Hypothalamus (tissue), 51 donors: ENCODE measurements at places on chromosomes 16 and 17.

GRCh38 chr16:53882310-53882709, 178.4 kb downstream of the FTO start:
- DNase-seq, result no peak

DNA sequence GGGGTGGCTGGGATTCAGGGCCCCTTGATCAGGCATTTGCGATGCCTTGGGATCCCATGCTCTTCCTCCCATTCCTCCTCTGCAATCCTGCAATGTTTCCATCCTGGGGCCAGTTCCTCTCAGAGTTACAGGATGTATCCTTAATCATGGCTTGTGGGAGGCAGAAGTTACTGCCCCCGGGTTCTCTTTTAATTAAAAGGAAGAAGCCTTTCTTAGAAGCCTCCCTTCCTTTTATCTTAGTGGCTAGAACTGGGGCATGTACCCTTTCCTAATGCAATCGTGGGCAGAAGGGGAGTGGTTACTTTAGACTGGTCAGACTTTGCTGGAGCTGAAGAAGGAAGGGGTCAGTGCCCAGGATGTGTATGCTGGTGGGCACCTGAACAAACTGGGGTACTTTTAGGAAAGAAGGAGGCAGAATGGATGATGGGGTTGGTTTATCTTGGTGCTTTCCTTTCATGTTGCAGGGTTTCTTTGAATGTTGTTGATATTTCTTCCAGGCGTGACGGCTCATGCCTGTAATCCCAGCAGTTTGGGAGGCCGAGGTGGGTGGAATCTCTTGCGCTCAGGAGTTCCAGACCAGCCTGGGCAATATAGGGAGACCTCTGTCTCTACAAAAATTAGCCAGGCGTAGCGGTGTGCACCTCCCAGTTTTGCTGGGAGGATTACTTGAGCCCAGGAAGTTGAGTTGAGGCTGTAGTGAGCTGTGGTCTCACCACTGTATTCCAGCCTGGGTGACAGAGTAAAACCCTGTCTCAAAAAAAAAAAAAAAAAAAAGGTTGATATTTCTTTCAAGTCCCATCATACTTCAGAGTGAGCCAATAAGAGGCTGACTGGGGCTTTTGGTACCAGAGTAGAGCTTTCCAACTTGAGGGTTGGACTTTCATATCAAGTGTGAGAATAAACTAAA, 13.2 kb upstream of the SPN start:
- DNase-seq, result no peak

GRCh38 chr17:41777574-41778188, 8.8 kb downstream of the JUP start:
- peak; percentile 44 for DNase-seq

GRCh38 chr17:29733166-29733565, 110.5 kb upstream of the CORO6 start:
- DNase-seq, result no peak

GRCh38 chr17:16243801-16244567, 27.0 kb downstream of the PIGL start:
- no peak for DNase-seq

DNA sequence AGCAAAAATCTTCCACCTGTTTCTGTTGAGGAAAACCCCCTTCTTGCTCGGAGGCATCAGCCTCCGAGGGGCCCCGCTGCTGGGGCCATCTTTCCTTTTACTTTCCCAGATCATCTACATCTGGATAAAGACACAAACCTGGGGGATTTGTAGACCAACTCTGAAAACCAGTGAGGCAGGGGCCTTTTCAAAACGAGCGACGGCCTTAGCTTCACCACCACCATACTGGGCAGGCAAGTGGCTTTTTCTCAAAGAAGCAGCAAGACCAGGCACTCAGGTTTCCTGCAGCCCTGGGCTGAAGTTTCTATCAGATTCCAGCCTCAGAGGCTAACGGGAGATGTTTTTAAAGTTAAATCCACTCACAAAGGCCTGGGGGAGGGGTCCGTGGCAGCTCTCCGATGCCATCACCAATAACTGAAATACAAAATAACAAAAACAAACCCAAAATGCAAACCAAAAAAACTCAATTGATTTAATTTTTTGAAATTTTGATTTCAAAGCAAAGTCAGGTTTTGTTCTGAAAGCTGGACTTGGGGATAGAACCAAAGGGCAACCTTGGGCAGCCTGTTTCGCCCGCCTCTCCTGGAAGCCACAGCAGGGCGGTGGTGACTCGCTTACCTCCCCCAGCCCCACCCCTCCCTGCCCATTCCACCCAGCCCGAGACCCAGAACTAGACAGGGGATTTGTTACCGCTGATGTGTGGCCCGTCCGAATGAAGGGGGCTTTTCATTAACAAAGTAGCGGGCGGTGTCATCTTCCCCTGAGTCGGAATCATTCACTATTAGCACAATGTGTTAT, 55.8 kb downstream of the SALL1 start:
- DNase-seq, result no peak

DNA sequence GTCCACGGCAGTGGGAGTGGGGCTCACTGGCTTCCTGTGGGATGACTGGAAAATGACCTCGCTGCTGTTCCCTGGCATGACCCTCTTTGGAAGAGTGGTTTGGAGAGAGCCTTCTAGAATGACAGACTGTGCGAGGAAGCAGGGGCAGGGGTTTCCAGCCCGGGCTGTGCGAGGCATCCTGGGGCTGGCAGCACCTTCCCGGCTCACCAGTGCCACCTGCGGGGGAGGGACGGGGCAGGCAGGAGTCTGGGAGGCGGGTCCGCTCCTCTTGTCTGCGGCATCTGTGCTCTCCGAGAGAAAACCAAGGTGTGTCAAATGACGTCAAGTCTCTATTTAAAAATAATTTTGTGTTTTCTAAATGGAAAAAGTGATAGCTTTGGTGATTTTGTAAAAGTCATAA, 7.8 kb upstream of the RNF213 start:
- no peak for DNase-seq

GRCh38 chr17:57356719-57357391, 100.5 kb downstream of the MSI2 start:
- no peak for DNase-seq
